ENCODE measurements at places on chromosomes 5 and 9. TPM values are rescaled to one million over a fixed set of nuclear protein-coding genes. Genes with fewer than 3 reads are reported as not detected.

Gene IFNA2
- total RNA-seq, result not detected

- DNase-seq, result no peak
These were observed 3.8 kb downstream of the NKD2 start for GRCh38 chr5:1012313-1012841.

Gene IL33
- total RNA-seq, result 3.9 TPM

DNA sequence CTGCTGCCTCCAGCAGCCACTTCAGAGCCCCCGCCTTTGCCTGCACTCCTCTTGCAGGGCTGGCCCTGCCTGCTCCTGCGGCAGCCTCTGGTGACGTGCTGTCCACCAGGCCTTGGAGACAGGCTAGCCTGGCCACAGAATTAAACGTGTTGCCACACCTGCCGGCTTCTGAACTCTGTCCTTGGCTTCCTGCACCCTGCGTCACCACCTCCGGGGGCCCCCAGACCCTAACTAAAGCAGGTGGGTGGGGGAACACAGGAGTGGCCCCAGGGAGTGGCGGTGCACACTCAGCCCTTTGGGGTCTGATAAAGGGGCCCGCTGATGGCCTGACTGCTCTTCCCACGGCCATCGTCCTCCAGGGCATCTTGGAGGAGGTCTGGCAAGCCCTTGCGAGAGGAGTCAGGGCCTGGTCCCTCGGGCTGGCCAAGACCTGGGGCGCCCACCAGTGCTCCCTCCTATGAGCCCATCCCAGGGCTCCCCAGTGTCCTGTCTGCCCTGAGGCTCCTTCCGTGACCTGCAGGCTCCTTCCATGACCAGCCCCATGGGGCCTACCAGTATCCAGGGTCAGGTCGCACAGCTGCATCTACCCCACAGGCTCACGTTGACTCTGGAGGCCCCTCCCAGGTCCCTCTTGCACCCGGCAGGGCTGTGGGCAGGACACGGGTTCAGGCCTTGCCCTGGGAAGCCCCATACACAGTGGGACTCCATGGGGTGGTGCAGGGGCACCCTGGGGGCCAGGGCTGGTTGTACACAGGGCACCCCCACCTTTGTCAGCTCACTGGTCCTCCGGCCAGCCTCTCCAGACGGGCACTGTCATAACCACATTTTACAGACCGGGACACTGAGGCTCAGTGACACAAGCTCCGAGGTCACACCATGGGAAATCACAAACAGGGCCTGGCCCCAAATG is 1.0 kb upstream of the MAMDC4 start:
- no peak for DNase-seq

Gene ACTL7B
- total RNA-seq, result not detected

Gene EPB41L4A
- not detected for total RNA-seq

GRCh38 chr5:105616599-105616998 is 2054.0 kb upstream of the NUDT12 start:
- no peak for DNase-seq

- DNase-seq, result peak; percentile 42
These were observed 2.5 kb downstream of the TMEM252 start for GRCh38 chr9:68538200-68538599.

- DNase-seq, result peak; percentile 96
These were observed 64.0 kb downstream of the POU5F2 start for GRCh38 chr5:93677359-93677891.

All from M059J (cell line).